ENCODE measurements at places on chromosomes 6 and 20.

DNA sequence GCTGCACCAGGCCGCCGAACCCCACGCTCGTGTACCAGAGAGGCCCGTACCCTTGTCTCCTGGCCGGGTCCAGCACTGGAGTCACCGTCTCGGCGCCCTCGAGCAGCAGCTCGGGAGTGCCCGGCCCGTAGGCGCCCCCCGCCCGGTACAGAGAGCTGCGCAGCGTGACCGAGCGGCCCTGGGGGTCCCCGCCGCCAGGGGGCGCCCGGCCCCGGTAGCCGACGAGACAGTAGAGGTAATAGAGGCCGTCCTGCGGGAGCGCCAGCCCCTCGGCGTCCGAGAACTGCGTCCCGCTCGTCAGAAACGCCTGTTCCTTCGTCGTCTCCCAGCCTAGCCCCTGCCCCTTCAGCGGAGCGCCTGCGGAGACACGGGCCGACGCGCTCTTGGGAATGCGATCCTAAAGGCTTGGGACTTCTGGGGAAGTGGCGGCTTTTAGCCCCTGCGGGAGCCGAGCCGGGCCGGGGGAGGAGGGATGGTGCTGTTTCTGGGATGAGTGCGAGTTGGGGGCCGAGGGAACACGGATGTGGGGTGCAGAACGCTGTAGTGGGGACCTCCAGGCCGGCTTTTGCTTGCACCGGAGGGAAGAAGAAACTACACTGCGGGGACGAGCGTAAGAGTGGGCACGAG lies 1.3 kb downstream of the LTB start:
- peak; percentile 82 for DNase-seq

- no peak for DNase-seq
Observed at GRCh38 chr6:97136626-97137358, 146.2 kb downstream of the MMS22L start.

DNA sequence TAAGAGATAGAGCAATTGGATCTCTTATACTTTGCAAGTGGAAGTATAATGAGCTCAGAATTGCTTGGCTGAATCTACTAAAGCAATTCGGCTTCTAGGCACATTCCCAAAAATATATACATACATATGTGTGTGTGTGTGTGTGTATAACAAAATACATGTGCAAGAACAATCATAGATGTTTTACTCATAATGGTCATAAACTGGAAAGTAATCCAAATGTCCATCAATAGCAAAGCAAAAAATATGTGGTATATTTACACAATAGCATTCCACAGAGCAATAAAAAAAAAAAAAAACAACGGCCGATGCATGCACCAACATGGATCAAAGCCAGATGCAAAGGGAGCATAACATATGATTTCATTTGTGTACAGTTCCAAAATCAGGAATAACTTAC lies 707.9 kb downstream of the RFPL4B start:
- no peak for DNase-seq

DNA sequence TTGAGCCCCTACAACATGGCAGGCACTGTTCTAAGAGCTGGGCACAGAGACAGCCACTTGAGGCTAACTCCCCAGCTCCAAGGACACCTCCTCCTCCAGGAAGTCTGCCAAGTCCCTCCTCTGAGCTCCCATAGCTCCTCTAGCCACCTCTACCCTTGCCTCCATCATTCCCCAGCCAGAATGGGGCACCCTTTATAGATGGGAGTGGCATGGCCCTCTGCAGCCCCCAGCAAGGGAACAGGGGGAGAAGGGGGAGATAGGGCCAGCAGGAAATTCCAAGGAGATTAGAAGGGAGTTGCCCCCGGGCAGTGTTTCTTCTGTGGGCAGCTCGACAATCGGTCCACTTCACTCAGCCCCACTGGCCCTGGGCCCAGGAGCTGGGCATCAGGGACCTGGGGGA lies 19.7 kb upstream of the TLDC2 start:
- DNase-seq: no peak

DNA sequence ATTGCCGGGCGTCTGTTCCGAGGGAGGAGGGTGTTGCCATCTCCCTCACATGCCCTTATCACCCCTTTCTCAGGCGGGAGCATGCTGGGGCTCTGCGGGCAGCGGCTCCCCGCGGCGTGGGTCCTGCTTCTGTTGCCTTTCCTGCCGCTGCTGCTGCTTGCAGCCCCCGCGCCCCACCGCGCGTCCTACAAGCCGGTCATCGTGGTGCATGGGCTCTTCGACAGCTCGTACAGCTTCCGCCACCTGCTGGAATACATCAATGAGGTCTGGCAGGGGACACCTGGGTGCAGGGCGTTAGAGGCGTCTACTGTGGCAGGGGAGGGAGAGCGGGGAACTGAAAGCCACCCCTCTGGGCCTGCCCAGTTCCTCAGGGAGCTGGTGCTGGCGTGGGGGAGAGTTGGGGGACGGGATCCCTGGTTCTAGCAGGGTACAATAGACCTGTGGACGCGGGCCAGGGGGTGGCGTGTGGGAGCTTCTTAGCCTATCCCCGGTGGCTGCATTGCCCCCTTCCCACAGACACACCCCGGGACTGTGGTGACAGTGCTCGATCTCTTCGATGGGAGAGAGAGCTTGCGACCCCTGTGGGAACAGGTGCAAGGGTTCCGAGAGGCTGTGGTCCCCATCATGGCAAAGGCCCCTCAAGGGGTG lies 697 bp downstream of the PPT2 start:
- peak; percentile 67 for DNase-seq

DNA sequence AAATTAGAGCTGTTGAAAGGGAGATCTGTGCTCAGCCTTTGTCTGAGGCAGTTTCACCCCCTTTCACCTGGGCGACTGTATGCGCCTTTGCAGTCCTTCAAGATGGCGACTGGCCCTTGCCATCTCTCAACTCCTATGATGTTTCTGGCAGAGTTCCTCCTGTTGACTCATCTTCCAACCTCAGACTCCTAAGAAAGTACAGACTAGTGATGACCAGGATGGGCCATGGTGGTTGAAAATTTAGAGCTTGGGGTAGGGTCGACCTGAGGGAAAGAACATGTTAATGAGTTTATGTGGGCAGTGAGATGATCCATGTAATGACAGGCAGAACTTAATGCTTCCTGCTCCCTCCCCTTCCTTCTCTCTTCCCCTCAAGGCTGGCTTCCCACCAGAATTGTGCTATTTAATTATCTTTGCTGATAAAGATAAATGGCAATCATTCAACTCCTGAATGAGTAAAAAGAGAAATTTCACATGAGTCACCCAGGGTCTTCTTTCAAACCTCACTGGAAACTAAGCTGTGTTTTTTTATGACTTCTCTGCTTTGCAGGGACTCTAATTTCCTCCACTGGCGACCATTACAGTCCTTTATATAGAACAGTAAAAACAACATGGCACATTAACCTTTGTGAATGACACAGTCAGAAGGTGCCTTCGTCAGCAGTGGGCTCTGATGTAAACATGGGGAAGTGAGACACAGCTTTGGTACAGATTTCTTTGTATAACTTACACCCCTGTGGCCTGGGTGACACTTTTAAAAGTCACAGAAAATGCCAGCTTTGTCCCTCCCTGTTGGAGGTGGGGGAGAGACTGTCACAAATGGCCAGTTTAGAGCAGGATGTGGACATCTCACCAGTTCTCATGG lies 103.5 kb downstream of the SCP2D1 start:
- peak; percentile 52 for DNase-seq

- no peak for DNase-seq
Observed at GRCh38 chr6:126017668-126018067, 31.3 kb downstream of the TRMT11 start.

GRCh38 chr6:14520029-14520428 lies 402.5 kb downstream of the CD83 start:
- DNase-seq: no peak

- no peak for DNase-seq
Observed at GRCh38 chr6:313917-314316, 21.6 kb downstream of the DUSP22 start.

- no peak for DNase-seq
Observed at GRCh38 chr20:24389686-24390085, 79.7 kb upstream of the SYNDIG1 start.

DNA sequence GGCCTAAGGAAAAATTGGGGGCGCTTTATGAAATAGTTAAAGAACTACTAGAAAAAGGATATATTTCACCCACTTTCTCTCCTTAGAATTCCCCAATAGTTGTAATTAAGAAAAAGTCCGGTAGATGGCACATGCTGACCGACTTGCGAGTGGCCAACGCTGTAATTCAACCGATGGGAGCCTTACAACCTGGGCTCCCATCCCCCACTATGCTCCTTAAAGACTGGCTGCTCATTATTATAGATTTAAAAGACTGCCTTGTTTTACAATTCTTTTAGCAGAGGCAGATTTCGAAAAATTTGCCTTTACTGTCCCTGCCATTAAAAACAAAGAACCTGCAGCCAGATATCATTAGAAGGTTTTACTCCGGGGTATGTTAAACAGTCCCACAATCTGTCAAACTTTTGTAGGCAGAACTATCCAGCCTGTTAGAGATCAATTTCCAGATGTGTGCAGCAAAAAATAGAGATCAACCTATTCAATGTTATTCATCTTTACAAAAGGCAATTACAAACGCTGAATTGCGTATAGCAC lies 58.5 kb upstream of the PRSS16 start:
- DNase-seq: peak; percentile 36

DNA sequence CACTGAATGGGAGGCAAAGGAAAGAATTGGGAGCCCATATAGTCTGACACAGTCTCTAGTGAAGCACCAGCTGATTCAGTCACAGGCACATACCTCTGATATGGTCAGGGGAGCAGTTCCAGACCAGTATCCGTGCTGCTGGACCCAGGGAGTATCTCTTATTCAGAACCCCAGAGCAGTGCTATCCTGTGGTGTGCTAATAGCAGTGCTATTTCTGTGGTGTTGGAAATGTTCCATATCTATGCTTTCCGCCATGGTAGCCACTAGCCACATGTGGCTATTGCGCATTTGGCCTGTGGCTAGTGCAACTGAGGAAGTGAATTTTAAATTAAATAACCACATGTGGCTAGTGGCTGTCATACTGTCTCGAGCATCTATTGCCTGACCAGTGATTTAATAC lies 11.0 kb downstream of the SCUBE3 start:
- DNase-seq: no peak

DNA sequence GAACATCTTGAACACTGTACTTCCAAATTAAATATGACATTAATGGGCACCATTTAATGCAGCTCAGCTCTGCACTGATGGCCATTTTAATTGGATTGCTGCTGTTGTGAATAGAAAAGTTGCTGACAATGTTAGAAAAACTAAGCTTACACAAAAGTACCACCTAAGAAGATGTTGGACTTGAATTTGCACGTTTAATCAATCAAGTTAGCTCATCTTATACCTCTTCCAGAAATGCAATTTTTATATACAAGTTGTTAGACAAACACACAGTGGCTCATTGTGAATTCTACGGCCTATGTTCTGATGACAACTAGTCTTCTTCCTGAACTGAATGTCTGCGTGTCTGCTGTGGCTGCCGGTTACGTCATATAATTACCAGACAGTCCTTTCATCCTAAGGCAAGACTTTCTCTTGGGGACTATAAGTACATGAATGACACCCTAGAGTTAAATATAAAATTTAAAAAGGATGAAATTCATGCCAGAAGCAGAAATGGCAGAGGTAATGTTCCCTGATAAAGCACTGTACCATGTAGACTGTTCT lies 330.2 kb downstream of the EPM2A start:
- no peak for DNase-seq

DNA sequence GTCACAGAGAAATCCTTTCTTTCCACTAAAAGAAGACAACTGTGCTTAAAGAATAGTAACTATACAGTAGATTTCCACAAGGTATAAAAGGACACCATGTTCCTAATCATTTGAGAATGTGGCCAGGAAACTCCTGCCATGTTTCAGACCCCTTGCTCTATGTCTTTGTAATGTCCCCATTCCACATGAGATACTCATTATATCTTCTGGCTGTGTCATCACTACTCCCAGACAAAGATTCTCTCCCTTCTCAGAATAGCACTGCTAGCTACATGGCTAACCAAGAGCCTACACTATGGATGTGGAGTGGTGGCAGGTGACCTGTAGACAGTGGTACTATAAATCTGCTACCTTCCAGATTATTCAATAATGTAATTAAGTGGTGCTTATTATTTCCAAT lies 218.1 kb upstream of the MCHR2 start:
- no peak for DNase-seq

GRCh38 chr20:16599257-16599656 lies 26.0 kb upstream of the KIF16B start:
- no peak for DNase-seq
